Stomach (tissue), 19 donors: ENCODE measurements at places on chromosomes 3 and 15. TPM values are rescaled to one million over a fixed set of nuclear protein-coding genes. Genes with fewer than 3 reads are reported as not detected.

DNA sequence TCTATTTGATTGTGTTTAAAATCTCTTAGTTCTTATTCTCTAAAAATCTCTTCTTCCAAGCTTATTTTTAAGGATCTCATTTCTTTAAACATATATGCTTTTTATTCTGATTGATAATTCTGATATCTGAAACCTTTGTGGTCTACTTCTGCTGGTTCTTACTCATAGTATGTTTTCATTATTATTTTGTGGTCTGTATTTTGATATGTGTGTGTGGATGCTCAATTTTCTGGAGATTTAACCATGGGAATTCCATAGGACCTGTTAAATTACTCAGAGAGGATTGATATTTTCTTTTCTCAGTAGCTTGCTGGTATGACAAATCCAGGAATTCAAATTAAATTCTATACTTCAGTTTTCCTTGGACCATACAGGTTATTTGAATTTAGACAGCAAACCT is 14.7 kb upstream of the HHLA2 start:
- H3K36me3 ChIP-seq = no peaks in the 10 kb centered on the region
- no peak for DNase-seq
- no peak overlapping the region for H3K4me3 ChIP-seq
- no peaks in the 10 kb centered on the region for H3K27me3 ChIP-seq

GRCh38 chr3:157051055-157051454 is 108.9 kb downstream of the CCNL1 start:
- no peak overlapping the region for H3K27ac ChIP-seq
- H3K27me3 ChIP-seq = no peaks in the 10 kb centered on the region
- no peaks in the 10 kb centered on the region for H3K4me1 ChIP-seq
- H3K36me3 ChIP-seq = no peaks in the 10 kb centered on the region
- H3K4me3 ChIP-seq = no peak overlapping the region

TMC3 gene
- total RNA-seq = 0.92 TPM

FHIT gene
- 5.8 TPM for total RNA-seq

HMCES gene
- total RNA-seq = 19.6 TPM

MINAR1 gene
- not detected for total RNA-seq

BUB1B gene
- 1.8 TPM for total RNA-seq

ST3GAL6 gene
- not detected for total RNA-seq

GP5 gene
- not detected for total RNA-seq

GRCh38 chr15:31930967-31931366 is 99.3 kb upstream of the CHRNA7 start:
- no peak overlapping the region for H3K27ac ChIP-seq
- no peaks in the 10 kb centered on the region for H3K4me1 ChIP-seq
- H3K27me3 ChIP-seq = no peaks in the 10 kb centered on the region
- H3K36me3 ChIP-seq = no peaks in the 10 kb centered on the region
- no peak for DNase-seq

DNA sequence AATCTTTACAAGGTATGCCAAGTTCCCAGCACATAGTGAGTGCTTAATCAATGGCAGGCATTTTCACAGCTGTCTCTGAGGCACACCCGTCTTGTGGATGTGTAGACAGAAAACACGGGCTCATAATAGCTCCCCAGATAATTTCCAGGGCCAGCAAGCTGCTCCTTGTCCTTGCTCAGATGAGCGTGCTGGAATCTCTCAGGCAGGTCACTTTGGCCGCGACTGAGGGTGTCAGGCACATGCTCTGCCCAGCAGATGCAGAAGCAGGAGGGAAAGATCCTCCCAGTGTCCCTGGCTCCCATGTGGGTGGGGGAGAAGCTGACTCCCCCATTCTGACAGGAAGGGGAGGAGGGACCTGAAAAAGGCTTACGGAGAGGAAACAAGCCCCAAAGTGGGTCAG is 35.6 kb upstream of the SLC6A1 start:
- H3K36me3 ChIP-seq = no peaks in the 10 kb centered on the region
- H3K4me1 ChIP-seq = peaks cover 7% of the 10 kb centered on the region
- no peak overlapping the region for H3K27ac ChIP-seq
- no peak overlapping the region for H3K4me3 ChIP-seq
- DNase-seq = no peak

PLSCR2 gene
- total RNA-seq = not detected
